ENCODE measurements at places on chromosomes 6 and 20.

DNA sequence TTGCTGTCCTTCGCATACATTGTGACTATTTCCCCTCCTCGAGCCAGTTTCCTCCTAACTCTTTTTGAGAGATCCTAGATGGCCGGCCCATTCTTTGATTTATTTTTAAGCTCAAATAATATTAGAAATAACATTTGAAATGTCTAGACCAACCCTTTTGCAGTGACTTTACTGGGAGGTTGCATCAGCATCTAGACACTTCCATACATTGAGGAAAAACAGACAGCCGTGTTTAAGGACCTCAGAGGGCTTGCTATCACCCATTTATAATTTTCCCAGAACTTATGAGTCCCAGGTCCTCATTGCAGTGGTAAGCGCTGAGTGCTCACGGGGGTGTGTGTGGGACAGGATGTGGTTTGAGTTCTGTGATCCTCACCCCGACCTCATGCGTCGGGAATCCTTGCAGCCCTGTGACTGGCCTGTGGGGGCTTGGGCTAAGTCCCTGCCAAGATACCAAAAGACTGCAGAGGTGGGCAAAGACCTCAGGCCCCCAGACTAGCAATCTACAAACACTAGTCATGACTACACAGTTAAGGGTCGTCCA is at the start of gene GPX5:
TSS of gene GPX5 (plus strand) at position 386 of the 544 bp plus-strand sequence. CDS start at position 519, 133 bp downstream.
- H3K4me3 ChIP-seq: no peak within 1 kb of the TSS
- H3K36me3 ChIP-seq: no peaks in the 10 kb centered on the region
- H3K27ac ChIP-seq: no peak within 1 kb of the TSS
- peaks cover 24% of the 10 kb centered on the region for H3K4me1 ChIP-seq
- DNase-seq: no peak
- H3K27me3 ChIP-seq: peaks cover 6% of the 10 kb centered on the region

DNA sequence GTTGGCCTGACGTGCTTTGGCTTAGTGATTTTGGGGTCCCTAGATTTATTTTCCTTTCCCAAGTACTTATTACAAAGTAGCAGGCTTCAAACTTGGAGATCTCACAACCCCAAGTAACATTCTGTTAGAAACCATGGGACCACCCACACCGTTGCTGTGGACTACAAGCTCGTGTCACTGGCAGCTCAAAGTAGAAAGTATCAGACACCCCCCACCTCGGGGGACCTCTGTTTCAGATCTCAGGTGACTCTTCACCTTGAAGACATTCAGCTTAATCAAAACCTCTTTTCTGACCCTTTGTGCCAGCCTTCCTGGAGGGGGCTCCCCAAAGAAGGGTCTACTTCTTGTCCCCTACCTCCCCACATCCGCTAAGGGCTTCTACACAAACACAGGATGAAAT is 15.7 kb upstream of the MYT1 start:
- no peaks in the 10 kb centered on the region for H3K27me3 ChIP-seq
- no peak overlapping the region for H3K4me3 ChIP-seq
- DNase-seq: no peak
- H3K4me1 ChIP-seq: no peaks in the 10 kb centered on the region
- no peak overlapping the region for H3K27ac ChIP-seq
- no peaks in the 10 kb centered on the region for H3K36me3 ChIP-seq

DNA sequence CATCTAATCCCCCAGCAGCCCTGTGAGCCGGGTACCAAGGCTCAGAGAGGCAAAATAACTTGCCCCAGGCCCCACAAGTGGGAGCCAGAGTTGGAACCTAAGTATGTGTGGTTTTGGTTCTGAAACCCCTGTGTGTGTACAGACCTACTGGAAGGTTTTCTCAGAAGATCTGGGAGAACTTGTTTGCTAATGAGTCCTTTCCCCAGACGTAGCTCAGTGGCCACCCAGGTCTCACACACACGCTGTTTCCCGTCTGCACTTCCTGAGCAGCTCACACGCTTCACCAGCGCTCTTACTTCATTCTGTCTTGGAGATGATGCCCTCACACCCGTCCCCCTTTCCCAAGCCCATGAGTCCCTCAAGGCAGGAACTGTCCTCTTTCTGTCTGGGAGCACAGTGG is 8.2 kb downstream of the CCN5 start:
- no peaks in the 10 kb centered on the region for H3K4me1 ChIP-seq
- no peak overlapping the region for H3K27ac ChIP-seq
- no peaks in the 10 kb centered on the region for H3K27me3 ChIP-seq
- H3K36me3 ChIP-seq: no peaks in the 10 kb centered on the region
- no peak for DNase-seq

DNA sequence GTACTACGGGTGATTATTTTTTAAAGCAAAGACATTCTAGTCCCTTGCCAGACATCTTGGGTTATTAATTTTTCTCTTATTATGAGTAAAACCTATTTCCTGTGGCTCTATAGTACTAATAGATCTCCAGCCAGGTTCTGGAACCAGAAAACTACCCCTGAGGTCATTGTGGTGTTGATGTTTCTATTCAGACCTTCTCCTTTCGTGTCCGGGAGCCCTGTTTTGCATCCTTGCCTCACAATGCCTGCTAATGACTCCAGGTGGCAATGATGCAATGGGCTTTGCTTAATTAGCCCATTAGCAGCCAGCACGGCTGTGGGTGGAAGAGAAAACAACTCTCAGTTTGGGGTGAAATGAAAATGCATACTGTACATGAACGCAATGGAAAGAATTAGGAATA is 62.9 kb upstream of the ARG1 start:
- DNase-seq: no peak
- H3K4me1 ChIP-seq: no peaks in the 10 kb centered on the region
- no peaks in the 10 kb centered on the region for H3K27me3 ChIP-seq
- no peak overlapping the region for H3K27ac ChIP-seq

- no peaks in the 10 kb centered on the region for H3K27me3 ChIP-seq
- H3K27ac ChIP-seq: peak overlapping the region; percentile 52
- H3K4me3 ChIP-seq: no peak overlapping the region
- DNase-seq: no peak
- H3K36me3 ChIP-seq: no peaks in the 10 kb centered on the region
Observed at GRCh38 chr6:37490536-37491170, 9.0 kb downstream of the CCDC167 start.

DNA sequence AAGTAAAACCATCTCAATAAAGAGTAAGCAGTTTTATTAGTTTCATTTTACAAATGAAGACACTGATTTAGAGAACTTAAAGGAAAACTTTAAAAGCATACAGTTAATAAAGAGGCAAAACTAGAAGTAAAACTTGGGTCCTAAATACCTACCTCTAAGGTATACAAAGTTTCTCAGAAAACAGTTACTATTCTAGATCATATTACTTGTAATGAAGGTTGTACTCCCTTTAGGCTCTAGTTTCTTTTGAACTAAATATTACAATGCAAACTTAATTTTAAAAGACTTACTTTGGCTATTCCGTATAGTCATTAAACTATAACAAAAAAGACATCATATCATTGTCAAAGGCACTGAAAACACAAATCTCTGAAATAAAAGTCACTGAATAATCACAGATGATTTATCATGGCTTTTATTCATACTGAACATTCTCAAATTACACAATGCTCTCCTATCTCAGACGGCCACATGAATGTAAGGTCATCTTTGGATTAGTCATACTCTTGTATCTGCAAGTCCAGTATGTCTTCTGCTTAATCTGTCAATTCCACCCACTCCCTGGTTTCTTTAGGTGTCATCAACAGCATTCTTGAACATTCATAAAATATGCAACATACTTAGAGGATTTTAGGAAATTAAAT is 361.6 kb upstream of the RUNX2 start:
- H3K4me3 ChIP-seq: no peak overlapping the region
- H3K4me1 ChIP-seq: peaks cover 14% of the 10 kb centered on the region
- H3K27me3 ChIP-seq: no peaks in the 10 kb centered on the region
- no peak overlapping the region for H3K27ac ChIP-seq
- DNase-seq: no peak
- H3K36me3 ChIP-seq: no peaks in the 10 kb centered on the region

DNA sequence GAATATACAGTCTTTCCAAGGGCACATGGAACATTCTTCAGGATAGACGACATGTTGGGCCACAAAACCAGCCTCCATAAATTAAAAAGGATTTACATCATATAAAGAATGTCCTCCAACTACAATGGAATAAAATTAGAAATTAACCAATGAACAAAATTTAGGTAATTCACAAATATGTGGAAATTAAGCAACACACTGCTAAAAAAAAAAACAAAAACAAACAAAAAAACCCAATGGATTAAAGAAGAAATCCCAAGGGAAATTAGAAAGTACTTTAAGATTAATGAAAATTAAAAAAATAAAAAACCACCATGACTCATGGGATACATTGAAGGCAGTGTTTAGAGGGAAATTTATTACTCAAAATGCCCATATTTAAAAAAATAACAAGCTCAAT is 21.4 kb upstream of the NT5E start:
- no peaks in the 10 kb centered on the region for H3K36me3 ChIP-seq
- H3K4me3 ChIP-seq: no peak overlapping the region
- H3K4me1 ChIP-seq: no peaks in the 10 kb centered on the region
- no peak for DNase-seq
- H3K27ac ChIP-seq: no peak overlapping the region

GRCh38 chr20:54372313-54372712 is 103.1 kb upstream of the DOK5 start:
- no peaks in the 10 kb centered on the region for H3K27me3 ChIP-seq
- no peak for DNase-seq
- no peak overlapping the region for H3K4me3 ChIP-seq
- no peaks in the 10 kb centered on the region for H3K36me3 ChIP-seq

GRCh38 chr20:62675877-62676260 is 32.8 kb upstream of the NTSR1 start:
- no peaks in the 10 kb centered on the region for H3K27me3 ChIP-seq
- H3K4me1 ChIP-seq: no peaks in the 10 kb centered on the region
- no peak overlapping the region for H3K27ac ChIP-seq
- H3K4me3 ChIP-seq: no peak overlapping the region
- no peak for DNase-seq

- no peaks in the 10 kb centered on the region for H3K4me1 ChIP-seq
- no peak overlapping the region for H3K4me3 ChIP-seq
Observed at GRCh38 chr20:2093883-2094282, 7.7 kb upstream of the STK35 start.

DNA sequence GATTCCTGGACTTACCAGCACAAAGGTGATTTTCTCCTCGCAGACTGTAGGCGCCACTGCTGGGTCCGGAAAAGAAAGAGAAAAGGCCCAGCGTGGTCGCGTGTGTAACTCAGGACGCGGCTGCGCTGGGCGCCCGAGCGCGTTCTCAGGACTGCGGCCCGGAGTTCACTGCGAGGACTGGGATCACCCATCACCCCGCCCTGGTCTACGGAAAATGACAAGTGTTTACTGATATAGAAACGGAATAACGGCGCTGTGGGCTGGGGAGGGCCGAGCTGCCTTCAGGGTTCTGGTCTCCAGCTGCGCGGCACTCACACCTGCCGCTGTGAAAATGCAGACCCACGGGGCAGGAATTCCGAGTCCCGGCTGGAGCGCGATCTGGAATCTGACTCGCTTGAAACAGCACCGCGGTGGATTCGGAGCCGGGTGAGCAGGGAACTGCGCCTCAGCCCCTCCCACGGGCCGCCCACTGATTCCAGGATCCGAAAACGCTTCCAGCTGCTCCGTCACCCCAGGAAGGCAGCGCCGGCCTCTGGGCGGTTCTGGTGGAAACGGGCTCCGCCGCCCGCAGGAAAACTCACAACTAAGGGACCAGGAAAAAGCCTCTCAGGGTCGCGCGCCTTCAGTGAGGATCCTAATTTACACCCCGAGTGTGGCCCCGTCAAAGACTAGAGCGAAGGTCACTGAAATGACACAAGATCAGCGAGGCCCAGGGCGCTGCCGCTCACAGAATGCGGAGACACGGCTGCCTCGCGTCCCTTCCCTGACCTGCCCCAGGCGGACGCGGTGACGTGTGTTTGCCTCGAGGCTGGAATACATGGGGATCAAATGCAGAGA is 34.5 kb downstream of the HLA-A start:
- peak overlapping the region; percentile 47 for H3K27ac ChIP-seq
- no peaks in the 10 kb centered on the region for H3K36me3 ChIP-seq
- peaks cover 11% of the 10 kb centered on the region for H3K27me3 ChIP-seq

GRCh38 chr20:19130613-19130984 is 81.8 kb upstream of the SLC24A3 start:
- H3K27ac ChIP-seq: no peak overlapping the region
- H3K36me3 ChIP-seq: no peaks in the 10 kb centered on the region
- no peak for DNase-seq

GRCh38 chr20:419556-420165 is 11.6 kb downstream of the RBCK1 start:
- peaks cover 54% of the 10 kb centered on the region for H3K36me3 ChIP-seq
- DNase-seq: no peak
- H3K4me1 ChIP-seq: no peaks in the 10 kb centered on the region
- no peak overlapping the region for H3K27ac ChIP-seq
- H3K4me3 ChIP-seq: no peak overlapping the region
- no peaks in the 10 kb centered on the region for H3K27me3 ChIP-seq

- peaks cover 30% of the 10 kb centered on the region for H3K4me1 ChIP-seq
- H3K27me3 ChIP-seq: no peaks in the 10 kb centered on the region
- H3K27ac ChIP-seq: no peak overlapping the region
- H3K36me3 ChIP-seq: no peaks in the 10 kb centered on the region
- no peak for DNase-seq
Observed at GRCh38 chr6:25401711-25402110, 122.5 kb downstream of the CARMIL1 start.

DNA sequence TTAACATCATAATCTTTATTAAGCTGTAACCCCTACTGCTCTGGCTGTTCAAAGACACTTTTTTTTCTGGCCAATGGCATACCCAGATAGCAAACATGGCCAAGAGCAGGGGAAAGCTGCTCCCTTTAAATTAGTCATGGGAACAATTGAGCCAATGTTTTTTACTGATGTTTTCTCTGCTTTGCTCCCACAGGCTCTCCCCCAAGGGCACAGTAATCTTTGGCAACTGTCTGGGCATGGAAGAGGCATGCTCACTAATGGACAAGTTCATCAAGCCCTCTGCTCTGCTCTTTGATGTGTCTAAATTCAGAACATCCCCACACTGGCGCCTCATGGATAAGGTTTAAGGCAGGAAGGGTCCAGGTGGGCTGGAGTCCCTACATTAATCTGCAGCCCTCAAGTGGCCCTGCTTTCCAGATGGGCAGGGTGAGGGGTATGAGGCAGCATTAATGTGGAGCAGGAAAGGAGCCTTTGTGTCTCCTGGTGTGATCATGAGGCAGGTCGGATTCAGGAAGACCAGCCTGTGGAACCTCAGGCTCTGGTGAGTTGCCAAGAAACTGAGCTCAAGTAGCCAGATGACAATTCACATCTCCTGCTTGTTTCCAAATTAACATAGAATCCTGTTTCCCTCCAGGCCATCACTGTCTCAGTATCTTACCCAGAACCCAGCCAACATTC is 227.0 kb upstream of the CST7 start:
- H3K27ac ChIP-seq: no peak overlapping the region
- no peaks in the 10 kb centered on the region for H3K27me3 ChIP-seq
- DNase-seq: no peak
- no peaks in the 10 kb centered on the region for H3K4me1 ChIP-seq
- no peaks in the 10 kb centered on the region for H3K36me3 ChIP-seq

GRCh38 chr20:40900666-40901215 is 127.9 kb upstream of the TOP1 start:
- no peak for DNase-seq
- H3K4me3 ChIP-seq: no peak overlapping the region
- H3K27me3 ChIP-seq: no peaks in the 10 kb centered on the region
- H3K27ac ChIP-seq: no peak overlapping the region

Measured in CD8-positive, alpha-beta memory T cell (primary cell).